Lung microvascular endothelial cell (primary cell): ENCODE measurements at places on chromosomes 12 and 14.

GRCh38 chr12:53984901-53985691, at the start of gene HOXC10:
TSS of gene HOXC10 (plus strand) at chr12:53985146. CDS start at chr12:53985260, 114 bp downstream.
- peak; percentile 87 for DNase-seq

DNA sequence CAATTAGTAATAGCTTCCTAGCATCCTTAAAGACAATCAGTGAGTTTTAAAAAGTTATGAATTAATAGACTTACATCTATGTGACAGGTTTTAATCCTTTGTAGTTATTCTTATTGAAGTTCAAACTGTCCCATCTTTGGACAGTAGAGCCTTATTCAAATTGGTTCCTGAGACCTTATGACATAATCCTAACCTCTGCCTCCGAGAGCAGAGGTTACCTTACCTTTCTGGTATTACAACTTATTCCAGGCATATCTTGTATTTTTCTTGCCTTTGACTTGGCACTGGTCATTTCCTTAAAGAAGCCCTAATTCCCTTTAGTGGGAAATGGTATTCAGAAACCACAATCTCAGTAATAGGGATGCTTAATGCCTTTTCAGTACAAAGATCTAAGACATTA, 21.8 kb downstream of the BTBD7 start:
- no peak for DNase-seq

- DNase-seq: peak; percentile 18
These were observed 711 bp downstream of the SBNO1 start for GRCh38 chr12:123363740-123364531.

- no peak for DNase-seq
These were observed 32.0 kb downstream of the INSM2 start for GRCh38 chr14:35565871-35566464.

DNA sequence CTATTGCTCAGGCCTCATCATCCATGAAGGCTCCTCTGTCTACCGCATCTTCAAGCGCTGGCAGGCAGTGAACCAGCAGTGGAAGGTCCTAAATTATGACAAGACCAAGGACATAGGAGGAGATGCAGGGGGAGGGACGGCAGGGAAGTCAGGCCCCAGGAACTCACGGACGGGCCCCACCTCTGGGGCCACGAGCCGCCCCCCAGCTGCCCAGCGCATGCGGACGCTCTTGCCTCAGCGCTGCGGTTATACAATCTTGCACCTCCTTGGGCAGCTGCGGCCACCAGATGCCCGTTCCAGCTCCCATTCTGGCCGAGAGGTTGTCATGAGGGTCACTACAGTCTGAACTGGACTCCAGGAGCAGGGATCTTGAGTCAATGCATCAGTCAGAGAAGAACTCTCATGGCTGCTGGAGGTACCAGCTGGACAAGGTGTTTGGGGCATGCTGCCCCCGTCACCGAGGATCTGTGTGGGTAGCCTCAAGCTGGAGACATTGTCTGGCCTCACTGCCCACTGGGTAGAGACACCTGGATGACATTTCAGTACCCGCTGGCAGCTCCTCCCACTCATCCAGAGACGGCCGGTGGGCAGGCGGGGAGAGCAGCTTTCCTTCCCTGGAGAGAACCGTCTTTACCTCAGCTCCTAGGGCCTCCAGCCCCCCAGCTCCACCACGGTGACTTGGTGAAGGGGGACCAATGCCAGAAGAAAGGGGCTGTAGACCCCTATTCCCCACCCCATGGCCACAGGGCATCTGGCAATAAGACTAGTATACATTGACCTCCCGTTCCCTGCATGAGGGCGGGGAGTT, 3.9 kb downstream of the MARCHF9 start:
- DNase-seq: no peak

DNA sequence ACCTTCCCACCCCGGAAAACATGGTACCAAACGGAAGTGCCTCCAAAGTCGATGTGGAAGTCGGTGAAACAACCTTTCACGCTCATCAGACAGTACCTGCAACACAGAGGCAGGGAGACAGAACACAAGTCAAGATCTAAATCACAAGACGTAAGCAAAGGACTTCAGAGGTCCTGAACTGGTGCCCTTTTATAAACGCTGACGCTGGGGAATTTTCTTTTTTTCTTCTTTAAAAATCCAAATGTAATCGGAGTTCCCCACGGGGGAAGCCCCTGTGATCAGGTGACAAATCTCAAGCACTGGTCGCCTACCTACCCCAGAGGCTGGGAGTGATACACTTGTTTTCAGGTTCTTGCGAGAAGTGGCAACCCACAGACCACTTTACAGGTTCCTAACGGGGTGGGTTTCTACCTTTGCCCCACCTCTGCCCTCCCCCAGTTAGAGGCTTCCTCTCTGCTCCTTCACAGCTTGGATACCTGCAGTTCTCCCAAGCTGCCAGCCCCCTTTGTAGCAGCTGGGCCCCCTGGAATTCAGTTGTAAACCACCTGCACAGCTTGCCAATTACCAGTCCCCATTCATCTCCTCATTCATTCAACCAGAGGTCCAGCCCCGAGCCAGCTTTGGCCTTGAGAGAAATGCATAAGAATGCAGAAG, 46.2 kb downstream of the KDM2B start:
- DNase-seq: no peak

- peak; percentile 1 for DNase-seq
These were observed 1277.4 kb downstream of the LRFN5 start for GRCh38 chr14:42884100-42884499.

GRCh38 chr12:58248599-58248998, 307.2 kb downstream of the ATP23 start:
- no peak for DNase-seq

DNA sequence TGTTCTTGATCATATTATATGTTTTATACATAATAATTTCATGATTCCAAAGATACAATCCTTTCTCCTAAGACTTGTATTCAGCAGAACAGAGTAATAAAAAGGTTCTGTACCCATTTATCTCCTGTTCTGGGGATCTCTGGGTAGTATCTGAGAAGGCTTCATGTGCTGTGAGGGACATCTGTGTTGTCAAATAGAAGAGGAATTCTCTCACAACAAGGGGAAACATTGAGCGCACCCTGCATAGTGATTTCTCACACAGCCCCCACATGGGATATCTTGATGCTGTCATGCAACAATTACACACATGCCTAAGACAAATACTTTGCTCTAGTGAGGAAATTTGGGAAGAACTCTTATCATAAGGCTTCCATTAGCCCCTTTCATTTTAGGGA, 101.8 kb upstream of the ATF1 start:
- no peak for DNase-seq

DNA sequence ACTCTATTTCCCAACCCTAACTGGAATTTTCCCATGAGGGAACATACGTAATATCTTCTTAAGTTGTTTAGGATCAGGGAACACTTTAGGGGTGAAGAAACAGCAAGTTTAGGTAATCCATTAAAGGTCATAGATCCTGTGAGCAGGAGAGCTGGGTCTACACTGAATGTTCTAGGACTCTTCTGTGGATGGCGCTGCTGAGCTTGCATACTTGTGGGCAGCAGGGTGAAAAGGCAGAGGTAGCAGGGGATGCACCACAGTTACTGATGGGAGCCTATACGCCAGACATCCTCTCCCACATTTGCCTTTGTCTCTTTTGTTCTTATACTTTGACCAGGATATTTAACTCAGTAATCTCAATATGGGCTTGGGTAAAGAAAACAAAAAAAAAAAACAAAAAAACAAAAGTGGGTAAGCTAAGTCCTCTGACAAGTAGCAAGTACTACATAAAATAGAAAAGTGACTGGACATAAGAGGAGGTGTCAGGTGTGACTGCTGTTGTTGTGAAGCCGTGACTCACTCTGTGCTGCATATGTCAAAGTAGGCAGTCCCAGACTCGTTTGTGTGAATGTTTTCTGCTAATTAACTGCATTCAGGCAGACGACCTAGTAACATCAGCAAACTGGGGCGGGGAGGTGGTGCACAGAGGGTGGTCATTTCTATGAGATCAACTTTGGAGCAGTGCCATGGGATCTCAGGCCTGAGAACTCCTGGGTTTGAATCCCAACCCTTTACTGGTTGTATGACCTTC, 31.6 kb downstream of the NEUROD4 start:
- DNase-seq: no peak

GRCh38 chr12:82660541-82661325, 26.0 kb upstream of the TMTC2 start:
- DNase-seq: no peak

DNA sequence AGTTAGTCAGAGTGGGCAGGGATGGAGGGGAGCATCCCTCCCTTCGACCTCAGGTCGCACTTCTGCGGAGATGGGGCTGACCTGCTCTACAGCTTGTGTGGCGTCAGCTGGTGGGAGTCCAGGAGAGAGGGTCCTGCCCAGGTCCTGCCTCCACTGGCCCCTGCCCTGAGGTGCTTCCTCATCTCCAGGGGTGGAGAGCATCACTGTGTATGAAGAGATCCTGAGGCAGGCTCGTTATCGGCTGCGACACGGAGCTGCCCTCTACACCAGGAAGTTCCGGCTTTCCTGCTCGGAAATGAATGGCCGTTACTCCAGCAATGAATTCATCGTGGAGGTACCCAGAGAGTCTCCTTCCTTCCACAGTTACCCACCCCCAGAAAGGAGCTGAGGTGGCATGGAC, 20.2 kb downstream of the CLSTN3 start:
- peak; percentile 39 for DNase-seq

GRCh38 chr12:5589054-5589453, 157.1 kb downstream of the NTF3 start:
- DNase-seq: no peak

- no peak for DNase-seq
These were observed 677.6 kb downstream of the NRXN3 start for GRCh38 chr14:78847801-78848200.

DNA sequence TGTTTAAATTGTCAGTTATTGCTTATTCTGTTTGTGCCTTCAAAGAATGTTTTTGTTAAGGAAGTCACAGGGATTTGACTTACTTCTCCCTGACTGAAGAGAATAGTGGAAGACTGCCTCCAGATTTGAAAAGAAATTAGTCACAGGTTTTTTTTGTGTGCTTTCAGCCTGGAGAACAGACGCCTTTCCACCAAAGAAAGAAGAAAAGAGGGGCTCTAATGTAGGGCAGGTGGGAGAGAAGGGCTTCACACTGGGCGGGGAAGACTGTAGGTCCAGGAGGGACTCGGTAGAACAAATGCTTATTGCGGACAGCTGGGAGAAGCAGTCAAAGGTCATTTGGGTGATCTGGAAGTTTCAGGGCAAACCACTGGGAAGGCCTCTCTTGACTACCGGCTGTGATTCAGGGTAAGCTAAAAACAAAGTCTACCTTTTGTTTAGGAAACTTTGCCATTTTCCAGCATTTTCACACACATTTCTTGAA, 76.8 kb downstream of the SAMD4A start:
- no peak for DNase-seq

- DNase-seq: no peak
These were observed 5.2 kb upstream of the RAD52 start for GRCh38 chr12:954741-955140.

DNA sequence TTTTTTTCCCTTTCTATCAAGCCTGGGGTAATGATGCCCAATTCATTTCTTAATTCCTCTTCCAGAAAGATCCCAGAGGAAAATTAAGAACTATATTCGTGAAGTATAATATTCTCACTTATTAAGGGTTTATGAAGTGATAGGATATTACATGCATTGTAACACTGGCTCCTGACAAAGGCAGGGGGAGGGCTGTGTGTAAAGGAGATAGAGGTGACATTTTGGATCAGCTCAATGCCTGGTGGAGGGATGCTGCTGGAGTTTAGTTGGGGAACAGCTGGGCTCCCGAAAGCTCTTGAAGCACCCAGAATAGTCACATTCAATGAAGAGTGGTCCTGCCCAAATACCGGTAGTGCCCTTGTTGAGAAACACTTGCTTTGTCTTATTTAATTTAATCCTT, 774 bp downstream of the SERPINA11 start:
- no peak for DNase-seq

GRCh38 chr12:704516-705242, 41.4 kb upstream of the NINJ2 start:
- DNase-seq: no peak

DNA sequence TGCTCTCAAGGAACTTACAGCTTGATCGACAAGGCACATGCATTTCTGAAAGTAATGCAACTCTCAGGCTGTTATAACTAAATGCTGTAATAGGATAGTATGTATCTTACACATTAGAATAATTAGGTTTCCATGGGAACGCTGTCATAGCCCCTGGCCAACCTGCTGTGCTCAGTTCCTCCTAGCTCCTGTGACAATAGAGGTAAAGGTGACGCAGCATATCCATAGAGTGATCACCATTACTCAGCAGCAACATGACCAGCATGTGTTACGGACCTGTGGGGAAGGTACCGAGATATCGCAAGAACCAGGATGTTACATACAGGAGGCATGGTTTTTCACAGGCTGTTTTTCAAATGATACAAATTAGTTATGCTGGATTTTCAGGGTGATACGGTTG, 150.7 kb downstream of the CAND1 start:
- DNase-seq: no peak

DNA sequence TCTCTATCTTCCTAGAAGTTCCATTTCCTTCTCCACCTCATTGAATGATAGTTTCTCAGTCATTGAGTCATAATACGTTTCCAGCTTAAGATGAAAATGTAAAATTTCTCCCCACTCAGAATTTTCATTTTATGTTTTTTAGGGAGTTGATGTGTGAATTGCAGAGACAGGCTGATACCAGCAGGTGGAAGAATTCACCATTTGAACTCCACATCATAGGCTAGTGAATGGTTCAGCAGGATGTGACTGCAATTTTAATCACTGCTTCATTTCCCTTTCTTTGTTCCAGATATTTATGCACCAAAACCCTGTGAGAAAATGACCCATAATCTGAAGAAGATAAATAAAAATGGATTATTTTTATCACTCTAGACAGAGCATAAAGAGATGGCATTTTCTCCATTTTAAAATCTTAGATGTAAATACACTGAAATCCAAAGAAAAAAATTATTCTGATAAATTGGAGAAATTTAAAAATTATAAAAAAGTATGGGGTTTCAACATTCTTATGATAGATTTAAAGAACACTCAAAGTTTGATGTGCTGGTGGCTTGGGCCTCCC, 10.6 kb upstream of the PYGL start:
- DNase-seq: peak; percentile 82

- peak; percentile 6 for DNase-seq
These were observed 32.9 kb downstream of the RAB21 start for GRCh38 chr12:71787580-71787979.

DNA sequence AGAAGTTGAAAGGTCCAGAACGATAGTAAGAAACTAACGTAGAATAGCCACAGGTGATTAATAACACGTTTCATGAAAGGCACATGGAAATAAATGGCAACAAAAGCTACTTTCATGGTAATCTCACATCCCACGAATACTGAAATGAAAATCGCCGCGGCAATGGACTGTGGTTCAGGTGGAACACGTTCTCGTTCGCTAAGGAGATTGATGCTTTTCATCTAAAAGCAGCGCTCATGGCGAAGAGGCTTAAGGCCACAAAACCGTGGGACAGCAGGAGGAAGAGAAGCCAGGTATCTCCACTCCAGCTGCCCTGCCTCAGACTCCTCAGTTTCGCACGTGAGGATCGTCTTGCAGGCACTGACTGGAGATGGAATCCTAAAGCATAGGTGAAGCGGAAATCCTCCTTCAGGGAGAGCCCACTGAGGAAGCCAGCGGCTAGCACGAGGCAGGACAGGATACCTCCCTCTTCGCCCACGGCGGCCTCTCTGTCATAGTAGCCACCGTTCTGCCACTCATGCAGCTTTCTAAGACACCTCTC, 696 bp upstream of the GPHN start:
- no peak for DNase-seq

GRCh38 chr12:88932457-88932856, 352.2 kb upstream of the KITLG start:
- no peak for DNase-seq

GRCh38 chr12:130920723-130921381, 32.9 kb upstream of the ADGRD1 start:
- DNase-seq: no peak
